ENCODE measurements at places on chromosomes 6 and 20. TPM values are rescaled to one million over a fixed set of nuclear protein-coding genes. Genes with fewer than 3 reads are reported as not detected.

DNA sequence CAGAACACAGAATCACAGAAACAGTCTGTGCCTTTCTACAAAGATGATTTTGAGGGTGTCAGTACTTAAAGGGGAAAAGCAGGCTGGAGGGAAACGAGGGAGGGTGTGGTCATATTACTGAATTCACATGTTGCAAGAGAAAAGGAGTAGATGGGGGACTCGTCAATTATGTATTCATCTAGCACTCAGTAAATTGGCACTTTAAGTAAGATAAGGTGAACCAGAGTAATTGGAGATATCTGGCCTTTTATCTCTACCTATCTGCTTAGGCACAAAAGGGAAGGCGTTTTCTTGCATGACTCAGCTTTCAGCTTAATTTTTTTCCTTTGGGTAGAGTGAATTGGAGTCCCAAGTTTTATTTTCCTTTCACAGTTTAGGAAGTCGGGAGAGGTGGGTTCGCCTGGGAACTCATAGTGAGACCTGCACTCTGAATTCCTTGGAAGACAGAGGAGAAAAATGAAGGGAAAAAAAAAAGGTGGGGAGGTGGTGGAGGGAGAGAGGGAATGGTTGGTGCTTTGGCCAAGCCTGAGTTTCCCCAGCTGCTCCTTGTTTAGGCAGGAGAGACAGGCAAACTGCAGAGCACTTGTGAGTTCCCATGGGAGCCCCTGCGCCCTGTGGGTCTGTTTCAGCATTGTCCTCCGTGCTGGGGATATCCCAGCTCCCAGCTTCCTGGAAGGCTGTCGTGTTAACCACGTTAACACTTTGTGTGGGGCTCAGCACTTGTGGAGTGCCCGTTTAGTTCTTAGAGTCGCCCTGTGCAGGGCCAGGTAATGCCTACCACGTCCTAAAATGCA, 19.7 kb upstream of the GTSF1L start:
- DNase-seq, result no peak

DNA sequence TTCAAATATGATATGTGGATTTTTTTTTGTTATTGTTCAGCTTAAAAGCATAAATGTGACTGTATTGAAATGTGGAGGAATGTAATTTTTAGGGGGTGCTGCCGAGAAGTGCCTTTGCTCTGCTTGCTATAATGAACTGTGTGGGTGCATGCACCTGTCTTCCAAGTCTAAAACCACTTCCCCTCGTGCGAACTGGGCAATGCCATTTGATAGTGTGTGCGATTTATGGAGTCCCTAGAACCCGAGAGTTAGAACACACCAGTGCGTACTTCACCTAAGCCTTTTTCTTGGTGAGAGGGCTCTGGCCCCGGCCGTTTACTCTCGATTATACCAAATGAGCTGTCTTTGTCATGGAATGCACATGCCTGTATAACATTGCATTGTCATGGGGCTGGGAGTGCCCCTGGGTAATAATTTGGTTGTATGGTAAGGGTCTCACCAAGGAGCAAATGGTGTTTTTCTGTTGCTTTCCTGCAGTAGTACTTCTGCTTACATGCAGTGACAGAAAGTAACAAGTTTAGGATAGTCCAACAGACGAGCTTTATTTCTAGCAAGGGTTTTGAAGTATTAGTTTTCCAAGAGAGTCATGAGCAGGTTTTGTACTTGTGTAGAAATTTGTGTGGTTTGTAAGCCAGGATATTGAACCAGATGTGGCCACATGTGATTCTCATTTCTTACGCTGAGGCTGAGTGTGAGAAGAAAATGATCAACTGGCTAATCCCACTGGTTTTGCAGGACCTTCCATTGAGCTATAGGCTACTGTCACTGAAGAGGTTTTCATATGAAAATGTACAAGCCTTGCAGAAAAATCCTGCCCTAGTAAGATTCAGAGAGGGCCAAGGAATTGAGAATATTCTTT, 172.4 kb downstream of the DTNBP1 start:
- no peak for DNase-seq

DNA sequence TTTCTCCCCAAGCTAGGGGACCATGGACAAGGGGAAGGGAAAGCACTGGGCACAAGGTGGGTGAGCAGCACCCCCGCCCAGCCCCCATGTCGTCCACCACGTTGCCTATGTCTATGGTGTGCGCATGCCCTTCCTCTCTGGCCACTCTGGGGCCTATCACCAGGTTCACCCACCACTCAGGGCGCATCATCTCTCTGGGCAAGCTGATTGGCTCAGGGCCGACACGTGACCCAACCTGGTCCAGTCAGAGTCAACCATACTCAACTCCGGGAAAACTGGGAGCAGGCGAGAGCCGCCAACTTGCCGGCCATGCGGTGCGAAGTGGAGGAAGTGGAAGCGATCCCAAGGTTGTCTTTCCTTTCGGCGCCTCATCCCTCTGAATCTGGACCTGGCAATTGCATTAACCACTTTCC, 25.9 kb downstream of the ACSS1 start:
- no peak for DNase-seq

DNA sequence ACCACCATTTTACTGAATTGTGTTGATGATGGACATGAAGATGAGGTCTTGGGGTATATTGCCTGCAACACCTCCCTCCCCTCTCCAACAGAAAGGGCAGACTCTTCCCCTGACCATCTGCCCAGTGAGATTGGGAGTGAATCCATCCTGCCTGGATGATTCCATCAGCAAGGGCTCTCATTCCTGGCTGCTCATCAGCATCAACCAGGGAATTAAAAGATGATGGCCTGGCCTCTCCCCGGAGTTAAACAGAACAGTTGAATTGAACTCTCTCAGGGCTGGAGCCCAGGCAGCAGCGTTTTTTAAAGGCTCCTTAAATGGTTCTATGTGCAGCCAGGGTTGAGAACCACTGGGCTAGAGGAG, 14.6 kb upstream of the MRPS18A start:
- DNase-seq, result no peak

GRCh38 chr6:75600768-75601167, 912 bp upstream of the SENP6 start:
- no peak for DNase-seq

- DNase-seq, result no peak
These were observed 551.1 kb upstream of the SYNCRIP start for GRCh38 chr6:86193821-86194220.

DNA sequence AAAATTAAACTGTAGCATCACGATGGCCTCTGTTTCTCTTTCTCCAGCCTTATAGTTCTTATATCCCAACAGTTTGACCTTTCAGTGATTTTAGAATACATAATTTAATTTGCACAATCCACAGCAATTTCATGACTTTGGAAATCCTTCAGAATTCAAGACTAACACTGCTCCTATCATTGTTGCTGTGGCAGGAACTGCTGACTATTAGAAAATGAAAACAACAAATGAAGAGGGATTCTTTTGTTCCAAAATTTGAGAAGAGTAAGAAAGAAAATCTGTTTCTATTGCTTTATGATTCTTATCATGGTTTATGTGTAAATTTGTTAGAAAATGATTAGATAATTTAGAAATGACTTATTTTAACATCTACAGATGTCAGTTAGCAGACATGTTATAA, 604.0 kb upstream of the ADGRB3 start:
- DNase-seq, result no peak

- DNase-seq, result no peak
These were observed 230.7 kb upstream of the QKI start for GRCh38 chr6:163183806-163184205.

- no peak for DNase-seq
These were observed 55.5 kb downstream of the CYB5R4 start for GRCh38 chr6:83914953-83915352.

The OOEP gene
- not detected for total RNA-seq

Measured in mucosa of descending colon (tissue), 3 donors.